ENCODE measurements at places on chromosomes 5 and 9. TPM values are rescaled to one million over a fixed set of nuclear protein-coding genes. Genes with fewer than 3 reads are reported as not detected.

Gene NMUR2
- not detected for total RNA-seq

Gene TAL2
- not detected for total RNA-seq

Gene ZNF883
- total RNA-seq = 1.2 TPM

Gene CNTLN
- total RNA-seq = 0.79 TPM

Gene HAVCR1
- total RNA-seq = not detected

Gene ASS1
- total RNA-seq = 396 TPM

Gene LVRN
- total RNA-seq = 0.38 TPM

Gene GFPT2
- 0.26 TPM for total RNA-seq

Gene PLK2
- total RNA-seq = 259 TPM

Gene GRIN3A
- not detected for total RNA-seq

Gene PALM2AKAP2
- 5.0 TPM for total RNA-seq

Gene CFAP77
- not detected for total RNA-seq

Gene IL5
- total RNA-seq = not detected

Gene MAMDC4
- total RNA-seq = 1.5 TPM

Gene LMBRD2
- 5.3 TPM for total RNA-seq

Gene PCDHGB1
- under 0.01 TPM for total RNA-seq

Gene ACTBL2
- total RNA-seq = under 0.01 TPM

Gene CARD9
- 0.53 TPM for total RNA-seq

Gene FAM151B
- total RNA-seq = 0.79 TPM

Gene UBE2QL1
- not detected for total RNA-seq

Gene TXNDC8
- not detected for total RNA-seq

Gene FOXD4L6
- total RNA-seq = 0.13 TPM

Gene IL9
- total RNA-seq = not detected

Gene WNK2
- total RNA-seq = 0.64 TPM

Gene EIF4E1B
- total RNA-seq = not detected

Gene PCDHGB5
- 5.1 TPM for total RNA-seq

Gene ADAMTS2
- under 0.01 TPM for total RNA-seq

Gene RALGPS1
- total RNA-seq = 8.4 TPM

Gene CDH10
- not detected for total RNA-seq

Gene PAIP1
- 136 TPM for total RNA-seq

Gene LRSAM1
- 5.3 TPM for total RNA-seq

Gene FCN2
- total RNA-seq = not detected

Gene INSL4
- total RNA-seq = not detected

Gene DPYSL3
- total RNA-seq = 3.7 TPM

Measured in bronchial epithelial cell (primary cell).